ENCODE measurements at places on chromosomes 11 and 22.

DNA sequence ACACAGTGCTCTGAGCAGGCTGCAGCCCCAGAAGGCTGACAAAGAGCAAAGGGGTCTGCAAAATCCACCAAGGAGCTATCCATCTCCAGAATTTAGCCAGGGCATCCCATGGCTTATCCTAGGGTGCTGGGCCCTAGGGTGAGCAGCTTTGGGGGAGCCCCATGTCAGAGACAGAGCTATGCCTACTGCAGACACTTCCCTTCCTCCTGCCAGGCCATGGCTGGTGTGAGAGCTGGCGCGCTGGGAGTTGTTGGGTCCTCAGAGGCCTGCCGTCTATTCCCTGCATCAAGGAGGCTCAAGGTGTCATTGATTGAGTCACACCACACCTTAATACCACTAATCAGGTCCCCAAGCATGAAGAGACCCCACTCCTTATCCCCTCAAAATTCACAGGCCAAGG lies 85.3 kb upstream of the TP53I11 start:
- H3K4me1 ChIP-seq, result no peaks in the 10 kb centered on the region
- no peak overlapping the region for H3K4me3 ChIP-seq
- no peak for DNase-seq
- no peak overlapping the region for H3K27ac ChIP-seq

- no peak overlapping the region for H3K27ac ChIP-seq
- no peak for DNase-seq
- peaks cover 17% of the 10 kb centered on the region for H3K36me3 ChIP-seq
Observed at GRCh38 chr11:12794576-12795230, 120.5 kb downstream of the TEAD1 start.

DNA sequence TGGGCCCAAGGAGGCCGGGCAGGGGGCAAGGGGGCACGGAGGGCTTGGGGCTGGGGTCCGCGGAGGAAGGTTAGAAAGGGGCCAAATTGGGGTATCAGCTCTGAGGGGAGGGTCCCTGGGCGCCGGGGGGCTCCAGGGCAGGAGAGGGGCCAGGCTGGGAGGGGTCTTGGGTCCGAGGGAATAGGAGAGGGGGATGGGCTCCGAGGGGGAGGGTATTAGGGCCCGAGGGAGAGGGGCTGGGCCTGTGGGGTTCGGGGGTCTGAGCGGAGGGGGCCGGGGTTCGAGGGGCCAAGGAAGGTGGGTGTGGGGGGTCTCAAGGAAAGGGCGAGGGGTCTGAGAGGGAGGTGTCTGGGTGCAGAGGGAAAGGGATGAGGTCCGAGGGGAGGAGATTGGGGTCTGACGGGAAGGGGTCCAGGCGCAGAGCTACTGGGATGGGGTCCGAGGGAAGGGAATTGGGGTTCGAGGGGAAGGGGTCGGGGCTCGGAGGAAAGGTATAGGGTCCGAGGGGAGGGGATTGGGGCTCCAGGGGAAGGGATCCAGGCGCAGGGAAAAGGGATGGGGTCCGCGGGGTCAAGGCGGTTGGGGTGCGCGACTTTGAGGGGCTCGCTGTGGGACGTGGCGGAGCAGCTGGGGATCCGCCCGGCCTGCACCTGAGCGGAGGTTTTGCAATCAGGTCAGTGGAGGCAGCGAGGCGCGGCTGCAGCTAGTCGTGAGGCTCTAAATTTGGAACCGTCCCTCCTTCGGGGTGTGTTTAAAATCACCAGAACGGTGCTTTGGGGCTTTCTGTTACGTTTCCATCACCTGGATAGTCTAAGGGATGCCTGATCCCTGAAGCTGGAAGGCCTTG lies 728 bp downstream of the CTTN start:
- DNase-seq, result no peak
- H3K36me3 ChIP-seq, result peaks cover 13% of the 10 kb centered on the region
- H3K4me1 ChIP-seq, result no peaks in the 10 kb centered on the region
- no peaks in the 10 kb centered on the region for H3K27me3 ChIP-seq
- H3K27ac ChIP-seq, result no peak overlapping the region
- peak overlapping the region; percentile 92 for H3K4me3 ChIP-seq

GRCh38 chr11:47514825-47515647 lies 37.9 kb downstream of the CELF1 start:
- peaks cover 14% of the 10 kb centered on the region for H3K4me1 ChIP-seq
- peak; percentile 16 for DNase-seq
- peak overlapping the region; percentile 27 for H3K4me3 ChIP-seq
- H3K36me3 ChIP-seq, result peaks cover 6% of the 10 kb centered on the region

GRCh38 chr22:34973926-34974325 lies 92.0 kb upstream of the ISX start:
- no peaks in the 10 kb centered on the region for H3K36me3 ChIP-seq
- no peak overlapping the region for H3K27ac ChIP-seq
- no peak overlapping the region for H3K4me3 ChIP-seq
- no peaks in the 10 kb centered on the region for H3K27me3 ChIP-seq
- no peak for DNase-seq
- peaks cover 11% of the 10 kb centered on the region for H3K4me1 ChIP-seq

- H3K4me3 ChIP-seq, result no peak overlapping the region
- no peak overlapping the region for H3K27ac ChIP-seq
- no peaks in the 10 kb centered on the region for H3K27me3 ChIP-seq
- DNase-seq, result no peak
Observed at GRCh38 chr11:61534933-61535839, 26.6 kb downstream of the LRRC10B start.

DNA sequence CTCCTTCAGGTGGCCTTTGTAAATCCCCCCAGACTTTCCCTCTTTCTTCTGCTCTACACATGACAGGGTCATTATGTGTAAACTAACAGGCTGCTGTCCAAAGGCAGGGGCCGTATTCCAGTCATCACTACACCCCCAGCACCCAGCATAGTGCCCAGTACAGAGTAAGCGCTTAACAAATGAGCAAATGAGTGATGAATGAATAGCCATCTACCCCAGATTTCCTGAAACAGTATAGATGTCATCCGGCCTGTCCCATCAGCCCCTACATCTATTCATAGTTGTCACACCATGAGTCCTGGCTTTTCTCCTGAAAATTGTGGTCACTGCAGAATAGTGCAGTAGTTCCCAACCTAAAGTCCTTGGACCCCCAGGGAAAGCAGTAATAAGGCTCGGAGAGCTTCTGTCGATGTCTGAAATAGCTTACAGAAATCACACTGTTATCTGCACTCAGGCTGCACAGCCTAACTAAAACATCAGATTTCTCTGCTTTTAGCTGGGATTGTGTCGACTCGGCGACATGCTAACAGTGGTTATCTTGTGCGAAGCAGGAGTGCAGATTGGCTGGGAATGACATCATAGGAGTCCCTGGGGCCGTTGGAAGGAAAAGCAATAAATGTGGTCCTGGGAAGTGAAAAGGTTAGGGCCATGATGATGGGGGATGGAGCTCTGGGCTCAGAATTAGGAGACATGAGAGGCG lies 143.8 kb upstream of the NECTIN1 start:
- DNase-seq, result no peak
- no peaks in the 10 kb centered on the region for H3K36me3 ChIP-seq
- no peak overlapping the region for H3K27ac ChIP-seq
- H3K27me3 ChIP-seq, result no peaks in the 10 kb centered on the region

- no peak for DNase-seq
- no peak overlapping the region for H3K4me3 ChIP-seq
- no peaks in the 10 kb centered on the region for H3K27me3 ChIP-seq
- H3K36me3 ChIP-seq, result no peaks in the 10 kb centered on the region
- peaks cover 4% of the 10 kb centered on the region for H3K4me1 ChIP-seq
Observed at GRCh38 chr11:133425245-133425644, 107.1 kb downstream of the OPCML start.
